ENCODE measurements at places on chromosomes 2 and 18.
A peak's percentile ranks its signal among the peaks of the same experiment; 100 is the strongest.

DNA sequence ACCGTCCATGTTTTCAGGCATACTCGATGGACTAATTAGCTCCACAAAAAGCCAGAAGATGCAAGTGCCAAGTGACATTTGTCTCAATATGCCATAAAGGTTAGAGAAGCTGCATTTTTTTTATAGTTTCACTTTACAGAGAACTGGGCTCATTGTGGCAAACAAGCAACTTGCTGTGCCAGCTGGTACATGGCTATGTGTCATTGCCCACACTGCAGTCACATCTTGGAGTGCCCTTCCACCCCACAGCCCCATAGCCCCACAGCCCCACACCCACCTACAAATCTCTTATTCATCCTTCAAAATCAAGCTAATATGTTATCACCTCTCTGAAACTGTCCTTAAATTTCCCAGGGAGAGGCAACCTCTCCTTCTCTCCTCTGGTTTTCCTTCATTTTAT lies 451.9 kb downstream of the ARHGAP15 start:
- DNase-seq: no peak

DNA sequence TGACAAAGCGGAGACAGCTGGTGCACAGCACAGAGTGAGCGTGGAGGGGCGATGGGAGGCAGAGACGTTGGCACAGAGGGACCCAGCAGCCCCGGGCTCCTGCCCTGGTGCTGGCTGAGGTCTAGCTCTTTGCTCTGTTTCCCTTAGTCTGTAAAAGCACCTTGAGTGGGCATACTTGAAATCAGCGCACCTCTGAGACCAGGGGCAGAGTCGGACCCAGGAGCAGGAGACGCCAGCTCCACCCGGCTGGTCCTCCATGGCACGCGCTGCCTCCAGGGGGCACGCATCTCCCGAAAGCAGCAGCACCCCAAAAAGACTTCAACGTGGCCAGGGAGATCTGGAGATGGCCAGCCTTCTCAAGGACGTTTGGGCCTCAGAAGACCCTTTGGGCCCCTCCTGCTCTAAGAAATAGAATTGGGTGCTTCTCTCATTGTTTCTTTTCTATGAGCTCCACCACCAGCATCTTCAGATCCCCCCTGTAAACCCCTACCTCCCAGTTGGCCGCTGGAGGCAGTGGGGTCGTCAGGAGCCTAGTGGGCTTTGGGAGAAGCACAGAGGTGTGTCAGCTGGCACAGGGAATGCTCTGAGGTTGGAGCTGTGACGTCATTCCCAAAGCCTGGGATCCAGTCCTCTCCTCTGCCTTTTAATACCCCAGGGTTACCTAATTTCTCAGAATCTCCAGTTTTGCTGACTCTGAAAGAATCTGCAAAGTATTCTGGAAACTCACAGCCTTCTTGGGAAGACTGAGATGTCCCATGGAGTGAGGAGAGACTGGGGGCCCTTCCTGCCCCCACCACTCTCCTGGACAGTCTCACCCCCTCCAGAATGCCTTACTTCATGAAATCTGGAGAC lies 58.9 kb downstream of the CIB4 start:
- peak; percentile 8 for DNase-seq

DNA sequence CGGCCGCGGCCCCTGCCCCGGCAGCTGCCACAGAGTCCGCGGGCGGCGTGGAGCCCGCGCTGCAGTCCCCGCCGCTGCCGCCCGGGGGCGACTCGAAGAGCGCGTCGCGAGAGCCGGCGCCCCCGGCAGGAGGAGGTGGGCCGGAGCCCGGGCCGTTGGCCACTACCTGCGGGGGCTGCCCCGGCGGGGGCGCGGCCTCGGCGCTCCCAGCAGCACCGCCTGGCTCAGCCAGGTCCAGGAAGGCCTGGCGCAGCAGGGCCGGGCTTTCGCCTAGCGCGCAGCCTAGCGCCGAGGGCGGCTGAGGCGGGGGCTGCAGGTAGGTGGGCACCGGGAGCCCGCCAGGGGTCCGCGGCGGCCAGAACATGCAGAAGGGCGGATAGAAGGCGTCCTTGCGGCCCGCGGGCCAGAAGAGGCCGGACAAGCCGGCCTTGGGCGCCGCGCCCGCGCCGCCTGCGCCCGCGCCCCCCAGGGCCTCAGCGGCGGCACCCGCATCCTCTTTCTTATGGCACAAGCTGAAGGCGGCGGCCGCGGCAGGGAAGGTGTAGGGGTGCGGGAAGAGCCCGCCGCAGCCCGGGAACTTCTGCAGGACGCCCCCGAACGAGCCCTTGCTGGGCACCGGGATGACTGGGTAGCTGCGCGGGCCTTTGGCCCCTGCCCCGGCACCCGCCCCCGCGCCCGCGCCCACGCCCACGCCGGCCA lies 3.9 kb downstream of the SKOR2 start:
- peak; percentile 71 for DNase-seq

GRCh38 chr2:8421658-8422449 lies 260.0 kb upstream of the ID2 start:
- no peak for DNase-seq

Data from WTC11 (cell line).